ENCODE measurements at places on chromosomes 1 and 21.

GRCh38 chr1:147618077-147618569 lies 52.2 kb downstream of the ACP6 start:
- DNase-seq = no peak

- no peak for DNase-seq
Measured at GRCh38 chr1:9181990-9182783, 52.4 kb upstream of the H6PD start.

- peak; percentile 70 for DNase-seq
Measured at GRCh38 chr1:64623750-64624191, 121.1 kb upstream of the RAVER2 start.

DNA sequence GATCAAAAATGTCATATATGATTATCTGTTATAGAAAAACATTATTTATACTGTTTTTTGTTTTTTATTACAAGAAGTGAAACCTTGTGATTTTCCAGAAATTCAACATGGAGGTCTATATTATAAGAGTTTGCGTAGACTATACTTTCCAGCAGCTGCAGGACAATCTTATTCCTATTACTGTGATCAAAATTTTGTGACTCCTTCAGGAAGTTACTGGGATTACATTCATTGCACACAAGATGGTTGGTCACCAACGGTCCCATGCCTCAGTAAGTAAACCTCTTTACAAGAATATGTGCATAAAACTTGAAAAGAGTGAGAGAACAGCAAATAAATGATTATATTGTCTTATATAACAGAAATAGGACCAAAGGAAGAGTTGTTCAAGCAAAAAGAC lies 14.5 kb downstream of the CFHR4 start:
- DNase-seq = no peak

DNA sequence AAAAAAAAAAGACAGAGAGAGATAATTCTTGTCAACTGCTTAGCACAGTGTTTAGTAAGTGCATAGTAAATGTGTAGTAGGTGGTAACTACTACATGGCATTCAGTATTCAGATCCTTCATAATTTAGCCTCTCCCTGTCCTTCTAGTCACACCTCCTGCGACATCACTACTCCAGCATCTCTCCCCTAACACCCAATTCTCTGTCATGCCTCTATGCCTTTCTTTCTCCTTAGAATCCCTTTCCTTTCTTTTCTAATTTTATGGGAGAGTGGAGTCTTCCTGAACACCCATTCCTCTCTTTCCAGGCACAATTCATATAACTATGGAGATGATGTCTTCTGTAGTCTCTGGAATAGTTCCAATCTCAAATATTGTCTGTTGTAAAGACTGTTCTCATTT lies 3.9 kb upstream of the VPS72 start:
- no peak for DNase-seq

DNA sequence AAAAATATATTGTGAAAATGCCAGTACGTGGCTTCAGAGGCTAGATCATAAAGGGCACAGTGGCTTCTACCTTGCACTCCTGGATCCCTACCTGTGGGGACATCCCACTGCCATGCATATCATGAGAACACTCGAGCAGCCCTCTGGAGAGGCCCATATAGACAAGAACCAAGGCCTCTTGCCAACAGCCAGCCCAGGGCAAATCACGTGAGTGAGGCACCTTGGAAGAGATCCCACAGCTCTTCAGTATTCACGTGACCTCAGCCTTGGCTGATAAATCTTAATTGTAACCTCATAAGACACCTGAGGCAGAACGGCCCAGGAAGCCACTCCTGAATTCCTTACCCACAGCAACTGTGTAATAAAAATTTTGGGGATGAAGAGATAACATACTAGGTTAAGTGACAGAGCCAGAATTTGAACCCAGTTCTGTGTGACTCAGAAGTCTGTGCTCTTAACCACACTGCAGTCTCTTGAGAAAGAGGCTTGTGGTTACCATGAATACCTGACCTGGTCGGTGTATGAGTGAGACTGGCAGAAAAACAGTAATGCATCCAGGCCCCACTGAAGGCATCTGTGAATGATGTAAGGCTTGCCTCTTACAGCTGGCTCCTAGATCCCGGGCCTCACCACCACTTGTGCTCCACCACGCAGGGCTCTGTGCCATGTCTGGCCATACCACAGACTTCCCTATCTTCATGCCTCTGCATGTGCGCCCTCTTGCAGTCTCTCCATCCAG lies 6.9 kb upstream of the A3GALT2 start:
- DNase-seq = peak; percentile 81

GRCh38 chr21:19141511-19141910 lies 737.9 kb upstream of the TMPRSS15 start:
- DNase-seq = no peak

- DNase-seq = no peak
Measured at GRCh38 chr1:54312796-54313316, 93.3 kb downstream of the SSBP3 start.

- DNase-seq = no peak
Measured at GRCh38 chr1:3453891-3454810, at the start of gene ARHGEF16. Gene ARHGEF16, plus strand, starts transcription at chr1:3454665. Its CDS starts 8,420 bp downstream, at chr1:3463085.

DNA sequence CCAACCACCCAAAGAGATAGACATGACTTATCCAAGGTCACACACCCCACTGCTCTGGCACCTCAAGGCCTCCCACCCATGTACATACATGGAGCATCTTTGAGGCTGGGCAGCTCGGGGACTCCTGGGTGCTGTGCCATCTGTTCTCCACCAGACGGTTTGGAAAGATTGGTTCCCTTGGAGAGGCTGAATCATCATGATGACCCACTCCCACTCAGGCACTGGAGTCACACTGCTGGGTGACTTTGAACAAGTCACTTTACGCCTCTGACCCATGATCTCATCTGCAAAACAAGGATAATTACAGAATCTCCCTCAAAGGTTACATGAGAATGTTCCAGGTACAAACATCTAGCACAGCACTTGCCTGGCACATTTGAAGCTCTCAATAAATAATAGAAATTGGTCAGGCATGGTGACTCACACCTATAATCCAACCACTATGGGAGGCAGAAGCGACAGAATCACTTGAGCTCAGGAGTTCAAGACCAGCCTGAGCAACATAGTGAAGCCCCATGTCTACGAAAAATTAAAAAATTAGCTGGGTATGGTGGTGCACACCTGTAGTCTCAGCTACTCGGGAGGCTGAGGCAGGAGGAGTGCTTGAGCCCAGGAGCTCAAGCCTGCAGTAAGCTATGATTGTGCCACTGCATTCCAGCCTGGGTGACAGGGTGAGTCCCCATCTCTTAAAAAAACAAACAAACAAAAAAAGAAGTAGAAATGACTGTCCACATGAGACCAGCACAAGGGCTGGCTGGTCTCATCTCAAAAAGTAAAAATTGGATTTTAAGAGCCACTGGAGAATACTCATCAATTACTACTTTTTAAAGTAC lies 74.9 kb downstream of the RRAGC start:
- DNase-seq = no peak

- DNase-seq = no peak
Measured at GRCh38 chr21:31753949-31754707, 22.2 kb upstream of the SCAF4 start.

DNA sequence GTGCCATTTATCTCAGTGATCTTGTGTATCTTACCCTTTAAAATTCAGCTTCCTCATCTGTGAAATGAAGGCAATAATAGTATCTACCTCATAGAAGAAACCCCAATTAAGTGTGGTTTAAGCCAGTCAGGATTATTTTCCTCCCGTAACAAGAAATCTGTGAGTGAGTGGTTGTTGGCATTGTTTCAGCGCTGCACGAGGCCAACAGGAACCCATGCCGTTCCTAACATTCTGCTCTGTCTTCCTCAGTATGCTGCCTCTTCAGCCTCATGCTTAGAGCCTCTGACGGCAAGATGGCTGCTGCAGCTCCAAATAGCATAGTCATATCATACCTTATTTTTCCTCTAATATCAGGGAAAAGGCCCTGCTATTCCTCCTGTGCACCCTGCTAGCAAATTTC lies 289.7 kb downstream of the TM2D1 start:
- DNase-seq = no peak

GRCh38 chr1:69413129-69413528 lies 154.6 kb upstream of the LRRC7 start:
- no peak for DNase-seq

- no peak for DNase-seq
Measured at GRCh38 chr21:28696844-28697410, 295.8 kb downstream of the LTN1 start.

GRCh38 chr1:45215485-45216199 lies 9.2 kb upstream of the ZSWIM5 start:
- no peak for DNase-seq

DNA sequence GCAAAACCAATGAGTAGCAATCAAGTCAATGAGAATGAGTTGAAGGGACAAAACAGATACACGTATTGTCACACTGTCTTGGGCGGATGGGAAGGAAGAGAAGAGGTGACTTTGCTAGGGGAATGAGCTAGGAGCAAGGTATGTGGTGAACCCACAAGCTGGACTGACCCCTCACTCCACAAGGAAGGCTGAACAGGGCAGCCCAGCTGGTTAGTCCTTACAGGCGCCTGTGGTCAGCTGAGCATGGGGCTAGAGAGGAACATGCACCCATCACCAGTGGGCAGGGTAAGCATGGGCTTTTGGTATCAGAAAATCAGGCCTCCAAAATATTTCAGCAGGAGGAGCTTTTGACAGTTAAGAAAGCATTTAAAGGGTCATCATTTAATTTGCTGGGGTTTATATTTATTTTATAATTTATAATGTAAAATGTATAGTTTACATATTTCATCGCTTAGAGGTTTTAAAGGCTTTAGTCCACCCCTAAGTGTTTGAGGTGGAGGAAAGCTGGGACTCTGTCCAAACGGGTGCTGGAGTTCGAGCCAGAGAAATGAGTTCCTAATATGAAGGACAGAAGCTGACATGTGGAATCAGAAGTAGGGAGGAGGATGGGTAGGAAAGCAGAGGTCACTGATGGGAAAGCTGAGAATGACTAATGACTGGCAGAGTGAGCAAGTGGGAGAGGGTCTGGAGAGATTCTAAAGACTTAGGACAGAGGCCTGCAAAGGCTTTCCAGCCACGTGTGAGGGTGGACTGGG lies 22.0 kb upstream of the ACBD6 start:
- DNase-seq = no peak

DNA sequence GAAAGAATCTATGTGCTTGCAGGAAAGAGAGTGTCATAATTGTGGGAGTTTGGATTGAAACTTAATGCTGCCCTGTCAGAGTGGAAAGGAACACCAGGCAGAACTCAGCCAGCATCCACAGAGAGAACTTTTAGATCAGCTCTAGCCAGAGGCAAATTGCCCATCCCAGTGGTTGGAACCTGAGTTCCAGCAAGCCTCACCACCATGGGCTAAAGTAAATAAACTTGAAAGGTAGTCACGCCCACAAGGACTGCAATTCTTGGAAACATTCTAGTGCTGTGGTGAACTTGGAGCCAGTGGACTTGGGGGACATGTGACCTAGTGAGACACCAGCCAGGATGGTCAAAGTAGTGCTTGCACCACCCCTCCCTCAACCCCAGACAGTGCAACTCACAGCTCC lies 571.6 kb downstream of the LRRIQ3 start:
- DNase-seq = peak; percentile 20

GRCh38 chr1:77382366-77382765 lies 100.5 kb downstream of the AK5 start:
- DNase-seq = no peak

DNA sequence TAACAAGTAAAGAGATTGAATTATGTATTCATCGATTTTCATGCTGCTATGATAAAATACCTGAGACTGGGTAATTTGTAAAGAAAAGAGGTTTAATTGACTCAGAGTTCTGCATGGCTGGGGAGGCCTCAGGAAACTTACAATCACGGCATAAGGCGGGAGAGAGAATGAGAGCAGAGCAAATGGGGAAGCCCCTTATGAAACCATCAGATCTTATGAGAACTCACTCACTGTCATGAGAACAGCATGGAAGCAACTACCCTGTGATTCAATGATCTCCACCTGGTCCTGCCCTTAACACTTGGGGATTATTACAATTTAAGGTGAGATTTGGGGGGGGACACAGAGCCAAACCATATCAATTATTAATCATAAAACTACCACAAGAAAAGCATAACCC lies 3.3 kb upstream of the GBP3 start:
- no peak for DNase-seq

- DNase-seq = no peak
Measured at GRCh38 chr1:40034869-40035268, 5.7 kb upstream of the CAP1 start.
